ENCODE measurements at places on chromosomes 4 and X.

DNA sequence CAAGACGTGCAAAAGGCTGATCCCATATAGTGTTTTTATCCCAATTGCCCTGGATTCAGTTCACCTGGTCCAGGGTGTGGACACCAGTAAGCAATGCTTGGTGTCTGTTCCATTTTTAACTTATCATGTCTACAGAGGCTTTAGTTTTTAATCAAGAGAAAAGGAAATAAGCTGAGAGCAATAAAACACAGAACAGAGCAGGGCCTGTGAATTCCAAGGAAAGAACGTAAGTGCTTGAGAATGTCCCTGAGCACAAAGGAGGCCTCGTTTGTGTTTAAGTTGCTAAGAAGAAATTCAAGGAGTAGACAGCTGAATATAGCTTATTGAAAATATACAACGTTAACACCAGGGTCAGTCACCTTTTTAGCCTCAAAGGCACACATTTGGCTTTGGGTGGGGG is 191.3 kb downstream of the GPC3 start:
- no peak for DNase-seq

DNA sequence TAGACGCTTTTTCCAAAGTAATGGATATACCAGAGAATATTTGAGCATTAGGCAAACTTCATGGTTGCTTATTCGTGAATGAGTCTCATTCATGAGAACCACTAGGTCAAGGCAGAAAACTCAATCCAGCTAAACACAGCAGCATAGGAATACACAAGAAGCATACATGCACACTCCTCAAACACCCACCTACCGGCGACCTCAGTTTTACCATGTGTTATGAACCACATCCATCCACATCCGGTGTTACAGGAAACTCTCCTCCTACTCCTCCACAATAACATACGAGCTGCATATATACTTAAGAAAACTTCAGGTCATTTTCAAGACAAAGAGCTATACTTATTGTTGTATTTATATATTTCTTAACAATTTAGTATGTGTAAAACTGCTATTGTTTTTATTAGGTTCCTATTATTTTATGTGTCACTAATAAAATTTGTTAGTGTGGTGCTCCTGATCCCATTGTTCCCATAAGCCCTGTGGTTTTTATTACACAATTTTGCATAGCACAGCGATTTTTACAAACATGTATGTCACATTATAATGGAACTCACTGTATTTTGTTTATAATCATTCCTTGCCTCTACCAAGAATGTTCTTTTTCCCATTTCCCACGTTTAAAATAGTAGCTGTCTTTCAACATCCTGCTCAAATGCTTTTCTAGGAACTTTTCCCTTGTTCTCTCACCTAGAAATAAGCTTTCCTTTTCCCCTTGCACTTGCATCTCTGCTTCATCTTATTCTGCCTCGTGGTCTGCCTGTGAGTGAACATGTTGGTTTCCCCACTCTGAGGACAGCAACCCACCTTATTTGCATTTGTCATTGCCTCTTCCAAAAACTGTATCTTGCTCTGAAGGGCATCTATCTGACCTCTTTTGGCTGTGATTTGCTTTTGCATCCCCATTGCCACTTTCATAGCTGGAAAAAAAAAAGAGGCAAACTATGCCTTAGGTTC is 48.3 kb downstream of the STBD1 start:
- peak; percentile 26 for DNase-seq

GRCh38 chr4:42397635-42398170 is 415 bp downstream of the SHISA3 start:
- no peak for DNase-seq

DNA sequence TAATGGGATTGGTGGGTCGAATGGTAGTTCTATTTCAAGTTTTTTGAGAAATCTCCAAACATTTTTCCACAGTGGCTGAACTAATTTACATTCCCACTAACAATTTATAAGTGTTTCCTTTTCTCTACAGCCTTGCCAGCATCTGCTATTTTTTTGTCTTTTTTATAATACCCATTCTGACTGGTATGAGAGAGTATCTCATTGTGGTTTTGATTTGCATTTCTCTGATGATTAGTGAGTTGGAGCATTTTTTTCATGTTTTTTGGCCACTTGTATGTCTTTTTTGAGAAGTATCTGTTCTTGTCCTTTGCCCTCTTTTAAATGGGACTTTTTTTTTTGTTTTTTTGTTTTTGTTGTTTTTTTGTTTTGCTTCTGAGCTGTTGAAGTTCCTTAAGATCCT is 200.0 kb upstream of the GK2 start:
- no peak for DNase-seq

DNA sequence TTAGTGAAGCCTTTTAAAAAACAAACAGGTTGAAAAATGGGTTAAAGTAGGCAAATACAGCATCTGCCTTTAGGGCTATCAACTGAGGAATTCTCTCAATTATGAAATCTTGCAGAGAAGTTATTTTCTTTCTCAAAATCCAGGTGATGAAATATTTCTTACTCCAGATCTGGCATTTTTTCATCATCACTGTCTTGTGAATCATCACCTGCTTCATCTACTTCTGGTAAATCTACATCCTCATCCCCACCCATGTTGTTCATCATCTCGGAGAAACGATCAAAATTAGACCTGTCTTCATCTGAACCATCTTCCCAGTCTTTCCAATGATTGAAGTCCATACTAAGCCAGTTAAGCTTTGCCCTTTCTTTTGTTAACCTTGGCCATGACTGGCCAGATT is 33.3 kb upstream of the HPF1 start:
- no peak for DNase-seq

DNA sequence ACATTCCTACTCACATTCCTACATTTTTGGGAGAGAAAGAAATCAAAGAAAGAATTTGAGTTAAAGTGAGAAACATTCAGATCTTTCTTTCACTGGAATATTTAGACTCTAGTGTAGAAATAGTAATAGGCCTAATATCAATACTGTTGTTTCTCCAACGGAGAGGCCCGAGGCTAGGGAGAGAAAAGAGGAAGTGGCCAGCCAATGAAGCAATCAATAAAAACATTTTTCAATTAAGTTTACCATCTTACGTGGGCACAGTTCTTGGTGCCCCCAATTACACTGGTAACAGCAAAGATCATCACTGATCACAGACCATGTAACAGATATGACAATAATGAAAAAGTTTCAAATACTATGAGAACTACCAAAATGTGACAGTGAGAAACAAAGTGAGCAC is 281.4 kb downstream of the GPM6A start:
- no peak for DNase-seq

DNA sequence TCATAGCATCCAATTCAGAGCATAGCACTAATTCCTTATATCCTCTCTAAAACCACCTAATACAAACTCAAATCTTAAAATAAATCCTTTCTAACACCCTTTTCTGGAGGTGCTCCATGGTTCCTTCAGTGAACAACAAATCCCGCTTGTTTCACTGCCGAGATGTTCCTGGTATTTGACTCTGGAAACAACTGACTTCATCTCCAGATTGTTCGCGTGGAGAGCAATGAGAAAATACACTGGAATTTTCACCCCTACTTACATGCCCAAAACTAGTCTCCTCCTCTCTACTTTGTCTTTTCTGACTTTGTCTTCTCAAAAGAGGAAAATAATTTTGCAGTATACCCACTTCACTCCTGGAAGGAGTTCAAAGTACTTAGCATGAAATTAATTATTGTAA is 129.0 kb downstream of the PLS3 start:
- peak; percentile 45 for DNase-seq

GRCh38 chr4:101801958-101802357 is 11.4 kb downstream of the BANK1 start:
- DNase-seq: no peak

DNA sequence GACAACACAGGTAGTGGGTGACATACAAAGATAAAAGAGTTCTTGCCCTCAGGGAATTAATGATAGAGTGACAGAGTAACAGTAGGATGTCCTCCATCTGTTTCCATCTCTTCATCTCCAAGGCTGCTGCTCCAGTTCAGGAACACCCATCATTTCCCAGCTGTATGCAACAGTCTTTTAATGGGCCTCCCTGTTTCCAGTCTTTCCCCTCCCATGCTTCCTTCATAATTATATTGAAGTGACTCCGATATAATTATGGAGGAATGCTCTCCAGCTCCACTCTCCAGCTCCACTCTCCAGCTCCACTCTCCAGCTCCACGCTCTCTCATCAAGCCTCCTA is 65.3 kb upstream of the MSN start:
- DNase-seq: no peak

DNA sequence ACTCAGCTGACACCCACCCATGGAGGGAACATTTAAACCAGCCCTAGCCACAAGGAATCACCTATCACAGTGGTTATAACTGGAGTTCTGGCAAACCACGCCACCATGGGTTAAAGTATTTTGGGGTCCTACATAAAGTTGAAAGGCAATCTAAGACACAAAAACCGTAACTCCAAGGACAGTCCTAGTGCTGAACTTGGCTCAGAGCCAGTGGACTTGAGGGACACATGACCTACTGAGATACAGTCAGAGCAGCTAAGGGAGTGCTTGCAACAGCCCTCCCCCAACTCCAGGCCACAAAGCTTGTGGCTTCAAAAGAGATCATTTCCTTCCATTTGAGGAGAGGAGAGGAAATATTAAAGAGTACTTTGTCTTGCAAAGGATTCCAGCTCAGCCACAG is 300.5 kb downstream of the FGF13 start:
- DNase-seq: no peak

DNA sequence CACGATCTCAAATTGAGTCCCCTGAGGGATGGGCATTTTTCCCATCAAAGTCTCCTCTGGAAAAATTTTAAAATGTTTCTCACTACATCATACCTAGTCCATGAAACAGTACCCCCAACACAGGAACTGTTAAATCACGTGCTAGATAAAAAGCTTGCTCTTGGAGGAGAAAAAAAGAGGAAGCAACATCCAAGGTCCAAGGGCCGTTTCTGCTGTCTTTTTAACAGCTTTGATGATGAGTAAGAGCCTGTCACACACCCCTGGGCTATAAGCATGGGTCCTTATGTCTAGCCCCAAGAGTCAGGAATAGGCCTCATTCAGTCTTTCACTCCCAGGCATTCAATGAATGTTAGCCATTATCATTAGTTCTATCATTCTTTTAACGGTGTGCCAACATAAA is 128.9 kb downstream of the SH3KBP1 start:
- DNase-seq: no peak

DNA sequence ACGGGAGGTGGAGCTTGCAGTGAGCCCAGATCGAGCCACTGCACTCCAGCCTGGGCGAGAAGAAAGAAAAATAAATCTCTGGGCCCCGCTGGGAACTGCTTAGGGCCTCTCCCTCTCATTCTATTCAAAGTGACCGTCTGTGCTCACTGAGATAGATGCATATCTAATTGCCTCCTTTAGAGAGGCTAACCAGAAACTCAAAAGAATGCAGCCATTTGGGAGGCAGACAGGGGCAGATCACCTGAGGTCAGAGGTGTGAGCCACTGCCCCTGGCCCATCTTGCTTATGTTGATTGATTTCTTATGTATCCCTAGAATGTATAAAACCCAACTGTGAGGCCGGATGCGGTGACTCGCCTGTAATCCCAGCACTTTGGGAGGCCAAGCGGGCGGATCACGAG is 6.2 kb upstream of the CSF2RA start:
- no peak for DNase-seq

DNA sequence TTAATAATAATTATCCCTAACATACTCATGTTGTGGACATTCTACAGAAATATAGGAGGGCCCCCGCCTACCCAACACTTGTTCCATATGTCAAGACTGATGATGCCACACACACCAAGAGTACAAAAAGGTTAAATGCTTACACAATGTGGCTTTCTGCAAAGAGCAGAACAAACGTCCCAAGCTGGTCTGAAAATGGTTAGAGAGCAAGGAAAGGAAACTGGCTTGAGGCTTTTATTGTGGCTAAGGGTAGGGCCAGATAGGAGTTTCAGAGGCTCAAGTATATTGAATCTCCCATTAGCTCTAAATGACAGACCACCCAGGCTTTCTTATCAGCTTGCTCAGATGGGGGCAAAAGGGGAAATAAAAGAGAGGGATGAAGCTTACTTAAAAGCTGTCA is 134.1 kb upstream of the C1QTNF7 start:
- DNase-seq: no peak

DNA sequence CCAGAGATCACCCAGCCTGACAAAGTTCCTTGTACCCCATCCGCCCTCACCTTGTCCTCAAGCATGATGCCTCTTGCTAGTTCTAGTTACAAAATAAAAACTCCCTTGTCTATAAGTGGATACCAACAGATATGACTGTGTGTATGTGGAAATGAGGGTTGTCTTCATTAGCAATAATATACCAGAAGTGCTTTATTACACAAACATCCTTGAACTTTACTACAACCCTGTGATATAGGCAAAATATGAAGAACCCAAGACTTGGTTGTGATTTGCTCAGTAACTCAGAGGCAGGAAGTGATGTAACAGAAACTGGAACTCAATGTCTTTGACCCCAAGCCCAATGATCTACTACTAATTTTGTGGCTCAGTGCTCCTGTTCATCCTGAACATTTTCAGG is 97.6 kb downstream of the AKAP4 start:
- peak; percentile 6 for DNase-seq

- DNase-seq: no peak
These were observed 1011.5 kb downstream of the PCDH19 start for GRCh38 chrX:99398545-99398944.

DNA sequence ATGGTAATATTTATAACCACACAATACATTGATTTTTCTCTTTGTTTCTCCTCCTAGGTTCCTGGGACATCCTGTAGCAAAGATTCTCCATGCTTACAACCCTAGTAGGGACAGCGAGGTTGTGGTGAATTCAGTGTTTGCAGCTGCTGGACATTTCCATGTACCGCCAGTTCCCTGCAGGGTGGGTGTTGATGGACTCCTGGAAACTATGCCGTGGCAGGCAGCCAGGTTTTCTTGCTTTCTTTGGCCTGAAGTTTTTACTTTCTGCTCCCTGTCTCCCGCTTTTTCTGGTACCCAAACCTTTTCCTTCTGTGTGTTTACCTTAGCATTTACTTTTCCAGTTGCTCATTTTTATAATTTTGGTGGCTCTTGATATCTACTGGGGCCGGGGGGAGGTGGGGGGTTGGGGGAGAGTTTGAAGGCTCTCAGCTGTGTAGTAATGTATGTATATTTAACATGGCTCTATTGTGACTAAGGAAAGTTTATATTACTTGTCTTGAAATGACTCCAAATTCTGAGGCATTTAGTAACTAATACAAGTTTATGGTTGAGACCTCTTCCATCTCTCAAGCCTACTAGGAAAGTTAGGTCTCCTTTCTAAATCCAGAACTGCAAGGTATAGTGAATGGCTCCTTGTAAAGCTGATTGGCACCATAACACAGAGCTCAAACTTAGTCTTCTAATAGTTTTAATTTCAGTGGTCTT is 89.7 kb downstream of the TMEM131L start:
- peak; percentile 77 for DNase-seq

DNA sequence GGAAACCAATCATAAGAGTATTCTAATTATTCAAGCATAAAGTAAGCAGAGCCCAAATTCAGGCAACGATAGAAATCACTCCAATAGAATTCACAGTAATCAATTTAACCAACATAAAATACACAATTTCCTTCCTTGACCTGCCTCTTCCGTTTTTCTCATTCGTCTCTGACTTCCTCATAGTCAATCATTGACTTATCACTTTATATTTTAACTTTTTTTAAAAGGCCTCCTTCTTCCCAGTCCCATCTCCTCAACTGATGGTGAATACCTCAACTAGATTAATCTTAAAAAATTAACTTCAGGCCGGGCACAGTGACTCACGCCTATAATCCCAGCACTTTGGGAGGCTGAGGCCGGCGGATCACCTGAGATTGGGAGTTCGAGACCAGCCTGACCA is 13.3 kb downstream of the CNOT6L start:
- DNase-seq: no peak

Measured in cardiac fibroblast (primary cell).